ENCODE measurements at places on chromosomes 3 and 15.

GRCh38 chr3:51102396-51102795 lies 282.7 kb upstream of the MANF start:
- no peak for DNase-seq

GRCh38 chr3:126053513-126053912 lies 30.4 kb downstream of the SLC41A3 start:
- no peak for DNase-seq

GRCh38 chr3:141789281-141789680 lies 26.1 kb downstream of the GRK7 start:
- DNase-seq, result no peak

GRCh38 chr15:66944121-66944520 lies 121.3 kb upstream of the SMAD3 start:
- no peak for DNase-seq

- no peak for DNase-seq
These were observed 169.1 kb upstream of the IQSEC1 start for GRCh38 chr3:13242364-13242737.

DNA sequence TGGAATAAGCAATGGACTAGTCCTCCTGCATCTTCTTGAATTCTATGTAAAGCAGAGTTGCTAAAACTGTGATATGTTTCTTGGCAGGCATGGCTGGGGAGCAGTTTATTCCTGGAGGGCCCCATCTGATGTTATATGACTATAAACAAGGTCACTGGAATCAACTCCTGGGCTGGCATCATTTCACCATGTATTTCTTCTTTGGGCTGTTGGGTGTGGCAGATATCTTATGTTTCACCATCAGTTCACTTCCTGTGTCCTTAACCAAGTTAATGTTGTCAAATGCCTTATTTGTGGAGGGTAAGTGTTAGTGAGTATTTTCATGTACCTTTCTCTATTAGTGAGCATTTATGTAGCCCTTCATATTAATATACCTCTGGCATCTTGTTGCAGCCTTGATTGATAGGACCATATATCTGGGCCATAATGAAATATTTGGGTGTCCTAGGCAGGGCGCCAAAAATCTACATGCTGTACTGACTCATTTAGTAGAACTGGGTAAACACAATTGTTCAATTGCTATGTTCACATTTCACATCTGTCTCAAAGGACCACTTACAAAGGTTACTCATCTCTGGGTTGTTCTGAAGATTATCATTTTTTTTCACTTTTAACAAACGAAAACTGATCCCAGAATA lies 52.6 kb upstream of the ADGRG7 start:
- no peak for DNase-seq

DNA sequence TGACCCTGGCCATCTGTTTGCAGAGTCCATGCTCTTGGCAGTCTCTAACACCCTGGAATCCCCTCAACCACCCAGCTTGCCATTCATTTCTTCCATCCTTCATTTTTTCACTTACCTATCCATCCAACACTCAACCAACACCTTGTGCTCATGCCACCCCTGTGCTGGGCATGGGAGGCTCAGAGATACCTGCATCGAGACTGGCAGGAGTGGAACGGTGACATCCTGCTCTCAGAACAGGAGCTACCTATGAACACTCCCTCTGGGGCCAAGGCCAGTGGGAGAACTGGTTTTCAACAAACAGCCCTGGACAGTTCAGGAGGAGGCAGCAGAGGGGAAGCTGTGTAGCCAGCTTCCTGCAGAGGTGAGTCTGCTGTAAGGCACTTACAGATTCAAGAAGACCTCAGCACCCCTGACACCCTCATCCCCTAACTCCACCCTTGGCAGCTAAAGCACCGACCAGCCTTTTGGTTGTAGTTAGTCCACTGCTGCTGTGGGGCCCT lies 19.5 kb upstream of the ATP2B2 start:
- DNase-seq, result no peak

- peak; percentile 44 for DNase-seq
These were observed 93.0 kb upstream of the LPP start for GRCh38 chr3:188060840-188061544.

- no peak for DNase-seq
These were observed 11.0 kb downstream of the PODXL2 start for GRCh38 chr3:127640042-127640355.

DNA sequence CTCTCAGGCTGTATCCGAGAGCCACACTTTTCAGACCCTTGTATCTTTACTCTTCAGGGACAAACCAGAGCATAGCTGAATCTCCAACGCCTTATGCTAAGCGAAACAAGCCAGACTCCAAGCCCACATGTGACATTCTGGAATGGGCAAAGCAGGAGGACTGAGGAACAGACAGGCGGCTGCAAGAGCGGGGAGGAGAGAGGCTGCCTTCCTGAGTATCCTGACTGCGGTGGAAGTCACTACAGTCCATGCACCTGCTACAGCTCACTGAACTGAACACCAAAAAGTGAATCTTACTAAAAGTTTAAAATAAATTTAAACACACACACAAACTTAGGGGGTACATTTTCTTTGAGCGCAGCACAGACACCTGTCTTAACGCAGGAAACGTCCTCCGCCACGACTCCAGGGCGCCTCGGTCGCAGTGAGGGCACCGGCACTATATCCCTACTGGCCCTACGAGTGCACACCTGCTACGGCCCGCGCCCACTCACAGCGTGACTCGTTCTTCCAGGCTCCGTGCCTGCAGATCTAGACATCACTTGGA lies 1.4 kb downstream of the CYFIP1 start:
- no peak for DNase-seq

GRCh38 chr3:144109944-144110343 lies 138.3 kb downstream of the DIPK2A start:
- DNase-seq, result no peak

GRCh38 chr3:168051531-168052471 lies 43.9 kb downstream of the GOLIM4 start:
- DNase-seq, result no peak
